NCI-H1694 treated with DMSO at 0.1 percent for 48 hours (cell line): ENCODE measurements at places on chromosomes 13 and 19.
A peak's percentile ranks its signal among the peaks of the same experiment; 100 is the strongest.

- DNase-seq = no peak
Measured at GRCh38 chr13:22108979-22109378, 438.1 kb downstream of the FGF9 start.

DNA sequence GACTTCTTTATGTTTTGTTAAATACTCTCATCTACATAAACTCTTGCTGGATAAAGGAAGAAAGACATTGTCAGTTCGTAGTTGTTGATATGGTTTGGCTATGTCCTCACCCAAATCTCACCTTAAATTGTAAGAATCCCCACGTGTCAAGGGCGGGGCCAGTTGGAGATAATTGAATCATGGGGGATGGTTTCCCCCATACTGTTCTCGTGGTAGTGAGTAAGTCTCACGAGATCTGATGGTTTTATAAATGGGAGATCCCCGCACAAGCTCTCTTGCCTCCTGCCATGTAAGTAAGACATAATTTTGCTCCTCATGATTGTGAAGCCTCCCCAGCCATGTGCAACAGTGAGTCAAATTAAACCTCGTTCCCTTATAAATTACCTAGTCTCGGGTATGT is 3.6 kb downstream of the ADGRE1 start:
- no peak for DNase-seq

GRCh38 chr19:23776507-23777205 is 18.0 kb upstream of the ZNF681 start:
- no peak for DNase-seq

DNA sequence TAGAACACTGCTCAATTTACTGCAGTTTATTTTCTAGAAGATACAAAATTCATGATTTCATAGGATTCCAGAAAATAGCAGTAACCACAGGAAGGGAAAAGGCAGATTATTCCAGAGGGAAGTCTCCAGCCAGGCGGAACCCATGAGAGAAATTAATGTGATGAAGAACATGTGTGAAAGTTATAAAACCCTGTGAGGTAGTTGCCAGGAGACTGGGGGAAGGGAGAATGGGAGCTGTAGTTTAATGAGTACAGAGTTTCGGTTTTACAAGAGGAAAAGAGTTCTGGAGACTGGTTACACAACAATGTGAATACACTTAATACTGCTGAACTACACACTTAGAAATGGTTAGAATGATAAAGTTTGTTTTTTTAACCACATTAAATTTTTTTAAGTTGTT is 14.2 kb upstream of the PDX1 start:
- DNase-seq = no peak

DNA sequence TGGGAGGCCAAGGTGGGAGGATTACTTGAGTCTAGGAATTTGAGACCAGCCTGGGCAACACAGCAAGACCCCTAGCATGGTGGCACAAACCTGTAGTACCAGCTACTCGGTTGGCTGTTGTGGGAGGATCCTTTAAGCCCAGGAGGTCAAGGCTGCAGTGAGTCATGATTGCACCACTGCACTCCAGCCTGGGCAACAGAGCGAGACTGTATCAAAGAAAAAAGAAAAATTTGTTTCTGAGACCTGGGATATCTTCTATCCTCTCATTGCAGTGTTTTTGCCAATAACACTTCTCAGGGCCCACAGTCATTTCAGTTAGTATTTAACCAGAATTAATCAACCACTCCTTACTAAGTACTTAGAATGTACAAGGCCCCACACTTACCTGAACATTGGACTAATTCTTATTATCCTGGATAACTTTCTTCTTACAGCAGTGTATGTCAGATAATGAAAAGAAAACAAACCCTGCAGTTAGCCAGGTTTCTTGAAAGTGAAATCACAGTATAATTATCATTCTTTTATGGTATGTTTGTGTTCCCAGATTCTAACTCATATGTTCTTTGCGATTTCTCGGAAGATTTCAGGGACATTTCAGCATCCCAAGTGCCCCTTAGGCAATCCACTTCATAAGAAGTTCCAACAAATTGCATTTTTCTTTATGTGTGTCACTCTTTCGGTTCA is 75.6 kb upstream of the KLF5 start:
- DNase-seq = no peak

- no peak for DNase-seq
Measured at GRCh38 chr13:109159650-109160309, 530.4 kb downstream of the MYO16 start.

DNA sequence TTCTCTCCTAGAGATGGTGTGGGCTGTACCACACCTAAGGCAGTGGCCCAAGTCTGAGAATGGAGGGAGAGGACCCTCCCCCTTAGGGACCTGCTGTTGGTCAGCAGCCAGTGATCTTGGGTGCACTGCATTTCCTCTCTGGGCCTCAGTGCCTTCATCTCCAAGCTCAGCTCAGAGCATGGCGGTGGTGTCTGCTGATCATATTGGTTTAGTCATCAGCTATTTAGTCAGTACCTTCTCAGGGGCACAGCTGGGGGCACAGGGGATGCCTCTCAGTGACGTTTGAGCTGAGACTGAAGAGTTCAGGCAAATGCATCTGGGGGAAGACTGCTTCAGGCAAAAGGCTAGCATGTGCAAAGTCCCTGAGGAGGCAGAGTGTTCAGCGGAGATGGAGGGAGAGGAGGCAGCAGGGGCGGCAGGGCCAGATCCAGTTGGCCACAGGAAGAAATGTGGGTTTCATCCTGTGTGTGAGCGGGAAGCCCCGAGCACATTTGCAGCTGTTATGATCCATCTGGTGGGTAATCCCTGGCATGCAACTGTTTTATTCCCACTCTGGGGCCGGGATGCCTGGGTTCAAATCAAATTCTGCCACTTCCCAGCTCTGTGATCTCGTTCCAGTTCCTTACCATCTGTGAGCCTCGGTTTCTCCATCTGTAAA is 15.7 kb upstream of the PGLS start:
- DNase-seq = no peak

DNA sequence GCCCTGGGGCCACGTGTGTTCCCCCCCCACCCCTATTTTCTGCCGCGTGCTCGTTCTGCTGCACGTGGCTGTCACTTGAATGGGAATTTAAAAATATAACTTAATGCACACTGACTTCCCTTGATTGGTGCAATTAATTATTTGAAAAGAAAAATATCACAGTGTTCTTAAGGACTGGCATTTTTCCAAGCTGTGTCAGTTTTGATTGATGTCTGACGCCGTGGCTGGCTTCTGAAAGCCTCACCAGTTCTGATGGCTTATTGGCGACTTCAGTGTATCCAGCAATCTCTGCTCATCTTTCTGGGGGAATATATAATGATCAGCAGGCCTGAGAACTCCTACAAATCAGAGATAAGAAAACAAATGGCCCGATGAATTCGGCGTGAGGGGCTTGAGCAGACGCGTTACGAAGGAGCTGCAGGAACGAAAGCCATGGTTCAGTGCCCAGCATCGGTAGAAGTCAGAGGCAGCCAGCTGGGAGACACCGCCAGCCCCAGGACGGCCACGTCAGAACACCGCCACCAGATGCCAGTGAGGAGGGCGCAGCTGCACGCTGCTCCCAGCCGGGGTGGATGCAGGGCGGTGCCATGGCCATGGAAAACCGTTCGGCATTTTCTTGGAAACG is 111.2 kb downstream of the KDM4B start:
- peak; percentile 68 for DNase-seq

- no peak for DNase-seq
Measured at GRCh38 chr13:40126306-40127085, 471.0 kb downstream of the COG6 start.

DNA sequence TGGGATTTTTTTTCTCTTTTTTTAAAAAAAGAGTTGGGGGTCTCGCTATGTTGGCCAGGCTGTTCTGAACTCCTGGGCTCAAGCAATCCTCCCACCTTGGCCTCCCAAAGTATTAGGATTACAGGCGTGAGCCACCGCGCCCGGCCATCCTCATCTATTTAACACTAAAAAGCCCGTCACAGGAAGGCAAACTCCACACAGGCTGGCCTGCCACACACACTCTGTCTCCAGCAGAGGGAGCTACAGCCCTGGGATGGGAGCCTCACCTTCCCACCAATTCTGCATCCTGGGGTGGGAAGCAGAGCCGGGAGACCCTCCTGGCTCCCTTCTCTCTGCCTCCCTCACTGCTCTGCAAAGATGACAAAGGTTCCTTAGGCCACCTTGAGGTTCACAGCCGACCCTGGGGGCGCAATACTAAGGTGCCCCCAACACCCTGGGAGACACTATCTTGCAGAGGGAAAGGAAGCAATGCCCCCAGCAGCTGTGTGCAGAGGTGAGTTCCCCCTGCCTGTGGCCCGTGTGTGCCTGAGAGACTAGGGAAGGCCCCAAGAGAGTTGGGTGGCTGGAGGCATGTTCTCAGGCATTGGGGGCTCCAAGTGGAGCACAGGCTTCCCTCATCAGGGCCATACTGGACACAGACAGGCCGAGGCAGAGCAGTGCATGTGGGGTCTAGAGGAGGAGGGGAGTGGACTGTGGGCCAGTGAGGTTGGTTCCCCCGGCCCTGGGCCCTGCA is 27.4 kb upstream of the TIMM44 start:
- peak; percentile 21 for DNase-seq

- no peak for DNase-seq
Measured at GRCh38 chr19:40754611-40755247, 3.7 kb downstream of the SNRPA start.

DNA sequence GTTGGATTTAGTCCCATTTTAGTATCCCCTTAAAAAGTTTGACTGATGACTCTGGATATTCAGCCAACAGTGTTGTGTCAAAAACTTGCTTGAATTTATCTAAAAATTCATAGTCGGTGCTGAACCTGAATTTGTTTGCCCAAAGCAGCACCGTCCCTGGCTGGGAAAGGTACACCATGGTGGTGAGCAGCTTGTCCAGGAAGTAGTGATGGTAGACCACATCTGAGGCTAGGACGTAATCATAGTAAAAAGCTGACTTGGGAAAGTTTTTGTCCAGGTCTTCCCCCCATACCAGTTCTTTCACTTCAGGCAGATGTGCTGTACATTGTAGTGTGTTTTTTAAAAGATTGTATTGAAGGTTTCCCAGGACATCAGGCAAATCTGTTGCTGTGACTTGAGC is 8.8 kb downstream of the METTL21C start:
- DNase-seq = no peak

DNA sequence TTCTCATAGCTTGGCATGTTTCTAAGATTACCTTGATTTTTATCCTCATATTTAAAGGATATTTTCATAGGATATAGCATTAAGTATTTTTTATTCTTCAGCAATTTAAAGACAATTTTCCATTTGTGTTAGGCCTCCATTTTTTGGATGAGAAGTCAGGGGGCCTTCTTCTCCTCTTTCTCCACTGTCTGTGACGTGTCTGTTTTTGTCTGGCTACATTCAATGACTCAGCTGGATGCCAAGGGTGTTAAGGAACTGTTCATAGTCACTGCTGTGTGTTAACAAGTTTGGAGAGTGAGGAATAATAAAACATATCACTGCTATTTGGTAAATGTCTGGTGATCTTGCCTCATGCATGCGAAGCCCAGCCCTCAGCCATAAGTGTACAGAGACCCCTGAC is 36.4 kb downstream of the ZNF582 start:
- DNase-seq = no peak

GRCh38 chr13:39401756-39402155 is 201.2 kb downstream of the LHFPL6 start:
- DNase-seq = no peak
